Stimulated activated CD4-positive, alpha-beta T cell treated with anti-CD3 and anti-CD28 coated beads, Interleukin-1b, Interleukin-23, amount 100 ng/mL, for 1 hour (primary cell): ENCODE measurements at places on chromosomes 3 and 15.

- no peak for DNase-seq
These were observed 27.1 kb downstream of the TRIM71 start for GRCh38 chr3:32844914-32845313.

DNA sequence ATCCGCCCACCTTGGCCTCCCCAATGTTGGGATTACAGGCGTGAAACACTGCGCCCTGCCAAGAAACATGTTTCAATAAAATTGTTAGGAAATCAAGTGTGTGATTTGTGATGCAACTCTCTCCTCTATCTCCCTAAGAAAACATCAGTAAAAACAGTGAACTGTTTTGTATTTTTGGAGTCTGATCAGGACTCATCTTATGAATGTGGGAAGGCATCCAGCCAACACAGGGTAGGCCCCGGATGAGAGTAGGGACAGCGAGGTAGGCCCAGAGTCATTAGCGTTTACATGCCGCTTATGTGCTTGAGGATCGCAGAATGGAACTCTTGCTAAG, 884 bp upstream of the GLYCTK start:
- no peak for DNase-seq

GRCh38 chr3:159158213-159158612, 356.4 kb downstream of the MFSD1 start:
- no peak for DNase-seq

DNA sequence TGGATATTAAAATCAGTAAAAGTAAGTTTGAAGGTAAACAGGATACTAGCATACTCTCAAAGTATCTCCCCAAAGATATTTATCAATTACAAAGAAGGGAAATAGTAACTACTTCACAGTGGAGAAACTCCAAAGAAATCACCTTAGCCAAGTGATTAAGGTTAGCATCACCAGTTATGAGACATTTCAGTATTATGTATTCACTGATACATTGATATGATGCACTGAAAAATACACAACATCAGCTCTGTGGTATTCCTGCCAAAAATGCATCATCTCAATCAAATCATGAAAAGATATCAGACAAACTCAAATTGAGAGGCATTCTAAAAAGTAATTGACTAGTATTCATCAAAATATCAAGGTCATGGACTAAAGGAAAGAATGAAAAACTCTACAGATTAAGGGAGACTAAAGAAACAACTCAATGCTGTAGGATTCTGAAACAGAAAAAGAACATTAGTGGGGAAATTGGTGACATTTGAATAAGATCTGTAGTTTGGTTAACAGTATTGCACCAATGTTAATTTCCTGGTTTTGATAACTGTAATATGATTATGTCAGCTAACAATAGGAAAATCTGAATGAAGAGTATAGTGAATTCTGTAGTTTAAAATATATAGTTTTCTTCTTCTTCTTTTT, 215.4 kb downstream of the UACA start:
- no peak for DNase-seq

GRCh38 chr15:58797505-58797904, 26.4 kb downstream of the MINDY2 start:
- no peak for DNase-seq

GRCh38 chr3:135503065-135503759, 462.3 kb upstream of the PPP2R3A start:
- DNase-seq = no peak

GRCh38 chr3:117553461-117553860, 843.9 kb downstream of the TUSC7 start:
- DNase-seq = no peak

- no peak for DNase-seq
These were observed 33.1 kb downstream of the CP start for GRCh38 chr3:149188494-149188893.

DNA sequence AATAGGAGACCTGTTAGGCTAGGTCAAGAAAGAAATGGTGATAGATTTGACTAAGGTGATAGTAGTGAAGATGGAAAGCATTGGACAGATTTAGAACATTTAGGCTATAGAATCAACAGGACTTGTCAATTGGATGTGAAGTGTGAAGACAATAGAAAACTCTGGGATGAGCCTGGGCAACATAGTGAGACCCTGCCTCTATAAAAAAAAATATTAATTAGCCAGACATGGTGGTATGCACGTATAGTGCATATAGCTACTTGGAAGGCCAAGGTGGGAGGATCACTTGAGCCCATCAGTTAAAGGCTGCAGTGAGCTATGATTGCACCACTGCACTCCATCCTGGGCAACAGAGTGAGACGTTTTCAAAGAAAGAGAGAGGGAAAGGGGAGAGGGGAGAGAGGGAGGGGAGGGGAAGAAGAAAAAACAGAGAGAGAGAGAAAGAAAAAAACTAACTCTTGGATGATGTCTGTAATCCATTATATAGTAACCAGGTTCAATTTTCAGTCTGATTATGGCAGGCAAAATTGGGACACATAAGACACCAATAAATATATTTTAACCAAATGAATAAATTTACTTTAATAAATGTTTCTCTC, 9.6 kb downstream of the SENP8 start:
- no peak for DNase-seq

DNA sequence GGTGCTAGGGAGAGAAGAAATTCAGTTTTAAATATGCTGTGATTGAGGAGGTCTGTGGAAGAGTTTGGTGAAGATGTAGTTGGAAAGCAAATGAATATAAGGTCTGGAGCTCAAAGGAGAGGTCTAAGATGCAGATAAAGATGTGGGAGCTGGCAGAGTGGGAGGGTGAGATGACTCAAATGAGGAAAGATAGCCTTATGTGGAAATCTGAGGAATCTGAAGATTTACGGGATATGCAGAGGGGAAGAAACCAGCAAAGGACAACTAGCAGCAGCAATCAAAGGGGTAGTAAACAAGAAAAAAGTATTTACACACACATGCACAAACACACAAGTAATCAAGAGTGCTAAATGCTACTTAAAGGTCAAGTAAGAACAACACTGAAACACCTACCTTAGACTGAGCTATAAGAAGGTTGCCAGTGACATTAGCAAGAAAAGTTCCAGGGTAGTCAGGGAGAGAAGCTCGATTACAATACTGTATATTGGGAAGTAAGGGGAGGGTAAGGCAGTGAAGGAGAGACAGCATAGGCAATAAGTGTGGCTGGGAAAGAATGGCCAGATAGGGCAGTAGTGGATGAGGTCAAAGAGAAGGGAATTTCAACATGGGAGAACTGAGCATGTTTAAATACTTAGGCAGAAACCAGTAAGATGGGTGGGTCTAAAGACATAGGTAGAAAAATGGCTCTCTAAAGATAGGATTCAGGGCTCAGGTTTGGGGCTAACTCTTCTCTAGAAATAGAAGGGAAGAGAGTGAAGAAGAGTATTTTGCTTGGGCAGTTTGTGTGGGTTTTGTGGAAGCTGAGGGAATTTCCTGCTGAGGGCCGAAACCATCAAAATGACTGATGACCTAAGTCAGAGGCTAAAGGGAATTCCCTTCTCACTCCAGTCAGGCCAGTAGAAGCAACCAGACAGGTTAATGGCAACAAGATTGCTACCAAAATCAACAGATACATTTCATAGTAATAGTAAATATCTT, 8.9 kb downstream of the CMTM6 start:
- no peak for DNase-seq
